NCI-H446 treated with DMSO at 0.1 percent for 48 hours (cell line): ENCODE measurements at places on chromosomes 6 and 20.

DNA sequence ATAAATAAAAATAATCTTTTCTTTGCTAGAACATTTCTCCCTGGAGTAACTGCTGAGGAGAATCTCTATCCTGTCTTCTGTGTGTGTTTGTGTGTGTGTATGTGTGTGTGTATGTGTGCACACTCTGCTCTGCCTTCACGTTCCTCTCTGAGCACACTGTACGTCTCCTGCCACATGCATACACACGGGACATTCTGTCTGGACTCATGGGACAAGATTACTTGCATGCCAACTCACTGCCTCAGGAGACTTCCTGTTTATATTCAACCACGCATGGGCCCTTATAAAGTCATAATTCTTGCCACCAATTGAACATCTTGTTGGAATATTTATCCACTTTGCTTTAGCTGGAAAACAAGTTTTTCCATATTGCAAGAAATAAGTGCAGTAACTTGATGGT is 930.6 kb downstream of the KIF16B start:
- no peak for DNase-seq

DNA sequence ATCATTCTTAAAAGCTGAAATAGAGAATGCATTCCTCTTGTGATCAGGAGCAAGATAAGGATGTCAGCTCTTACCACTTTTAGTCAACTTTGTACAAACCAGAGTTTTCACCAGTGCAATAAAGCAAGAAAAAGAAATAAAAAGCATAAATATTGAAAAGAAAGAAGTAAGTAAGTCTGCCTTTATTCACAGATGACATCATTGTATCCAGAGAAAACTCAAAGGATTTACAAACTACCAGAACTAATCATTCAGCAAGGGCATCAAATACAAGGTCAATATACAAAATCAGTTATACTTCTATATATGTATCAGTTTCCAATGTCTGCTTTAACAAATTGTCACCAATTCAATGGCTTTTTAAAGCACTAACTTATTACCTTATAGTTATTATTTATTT is 13.4 kb downstream of the TTLL9 start:
- no peak for DNase-seq

- no peak for DNase-seq
Measured at GRCh38 chr20:24965065-24965919, 16.2 kb downstream of the CST7 start.

- DNase-seq: no peak
Measured at GRCh38 chr6:89439014-89439413, 6.1 kb downstream of the ANKRD6 start.

GRCh38 chr20:37544386-37544785 is 16.7 kb upstream of the BLCAP start:
- no peak for DNase-seq

DNA sequence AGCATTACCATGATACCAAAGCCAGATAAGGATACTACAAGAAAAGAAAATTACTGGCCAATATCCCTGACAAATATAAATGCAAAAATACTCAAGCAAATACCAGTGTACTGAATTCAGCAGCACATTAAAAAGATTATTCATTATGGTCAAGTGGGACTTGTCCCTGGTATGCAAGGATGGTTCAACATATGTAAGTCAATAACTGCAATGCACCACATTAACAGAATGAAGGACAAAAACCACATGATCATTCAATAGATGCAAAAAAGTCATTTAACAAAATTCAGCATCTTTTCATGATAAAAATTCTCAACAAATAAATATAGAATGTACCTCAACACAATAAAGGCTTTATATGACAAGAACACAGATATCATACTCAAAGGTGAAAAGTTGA is 9.1 kb upstream of the DEFB125 start:
- DNase-seq: no peak

GRCh38 chr20:54714817-54715216 is 239.4 kb downstream of the DOK5 start:
- no peak for DNase-seq

GRCh38 chr6:36131511-36132245 is 1.4 kb downstream of the MAPK13 start:
- DNase-seq: no peak

DNA sequence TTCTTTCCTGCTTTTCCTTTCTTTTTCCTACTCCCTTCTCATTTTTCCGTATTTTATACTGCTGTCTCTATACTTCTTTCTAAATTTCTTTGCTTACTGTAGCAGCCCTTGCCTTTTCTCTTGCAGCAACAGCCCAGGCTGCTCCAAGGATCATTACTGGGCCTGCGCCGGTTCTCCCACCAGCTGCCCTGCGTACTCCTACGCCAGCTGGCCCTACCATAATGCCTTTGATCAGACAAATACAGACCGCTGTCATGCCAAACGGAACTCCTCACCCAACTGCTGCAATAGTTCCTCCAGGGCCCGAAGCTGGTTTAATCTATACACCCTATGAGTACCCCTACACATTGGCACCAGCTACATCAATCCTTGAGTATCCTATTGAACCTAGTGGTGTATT is 148.8 kb downstream of the QKI start:
- no peak for DNase-seq

DNA sequence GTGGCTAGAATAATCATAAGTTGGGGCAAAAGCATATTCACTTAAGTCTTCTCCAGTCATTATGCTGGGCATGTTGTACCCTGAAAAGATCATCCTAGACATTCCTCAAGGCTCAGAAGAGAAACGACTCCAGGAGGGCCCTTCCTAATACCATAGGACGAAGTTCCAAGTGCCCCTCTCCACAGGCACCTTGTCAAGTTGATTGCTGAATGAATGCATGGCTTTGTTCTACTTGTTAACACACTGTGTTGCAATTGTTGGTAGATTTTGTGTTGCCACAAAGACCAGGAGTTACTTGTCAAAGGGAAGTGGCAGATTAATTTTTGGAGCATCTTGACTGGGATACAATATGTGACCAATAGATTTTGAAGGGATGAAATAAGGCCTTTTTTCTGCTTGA is 194.3 kb upstream of the SMLR1 start:
- DNase-seq: no peak

- no peak for DNase-seq
Measured at GRCh38 chr6:75266716-75267291, 17.8 kb downstream of the TMEM30A start.

DNA sequence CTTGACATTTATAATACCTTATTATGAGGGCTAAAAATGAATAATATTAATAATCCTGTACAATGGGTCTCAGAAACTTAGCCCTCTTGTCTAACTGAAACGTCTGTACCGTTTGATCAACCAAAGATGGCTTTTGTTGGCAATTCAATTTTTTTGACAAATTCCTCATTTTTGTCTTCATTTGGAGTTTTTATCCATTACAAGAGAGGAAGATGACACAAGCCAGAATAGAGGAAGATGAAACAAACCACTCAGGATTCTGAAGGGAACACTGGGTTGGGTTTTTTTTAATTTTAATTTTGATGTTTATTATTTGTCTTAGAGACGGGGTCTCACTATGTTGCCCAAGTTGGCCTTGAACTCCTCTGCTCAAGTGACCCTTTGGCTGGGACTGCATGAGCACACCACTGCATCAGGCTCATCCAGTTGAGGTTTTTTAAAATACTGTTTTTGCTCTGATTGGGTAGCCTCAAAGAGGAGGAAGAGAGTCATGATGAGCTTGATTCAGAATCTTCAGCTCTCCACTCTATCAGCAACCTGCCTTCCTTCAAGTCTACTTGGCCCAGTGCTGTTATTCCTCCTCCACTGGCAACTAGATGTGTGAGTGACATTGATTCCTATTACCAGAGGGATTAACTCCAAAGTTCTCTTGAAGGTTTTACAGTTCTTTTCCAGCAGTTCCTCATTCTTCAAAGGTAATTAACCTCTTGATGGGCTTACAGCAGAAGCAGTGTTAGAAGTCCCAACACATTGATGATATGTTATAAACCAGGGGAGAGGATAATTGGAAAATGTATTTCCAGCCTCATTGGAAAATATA is 71.3 kb downstream of the ATXN1 start:
- no peak for DNase-seq

DNA sequence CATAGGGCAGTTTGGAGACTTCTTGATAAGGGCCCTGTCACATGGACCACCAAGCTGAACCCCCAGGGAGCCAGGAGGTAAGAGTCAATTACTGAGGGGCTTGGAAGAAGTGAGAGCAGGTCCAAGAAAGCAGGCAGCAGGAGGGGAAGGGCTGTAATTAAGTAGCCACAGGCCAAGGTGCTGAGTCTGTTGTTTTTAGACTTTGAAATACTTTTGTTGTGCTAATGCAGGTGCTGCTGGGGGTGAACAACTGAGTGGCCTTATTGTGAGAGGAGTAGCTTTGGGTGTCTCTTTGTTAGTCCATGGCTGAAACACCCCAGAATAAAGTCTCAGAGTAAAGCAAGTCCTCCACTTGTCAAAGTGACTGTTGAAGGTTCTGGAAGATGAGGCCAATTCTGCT is 267.0 kb upstream of the SUPT3H start:
- DNase-seq: no peak

- DNase-seq: no peak
Measured at GRCh38 chr20:46978951-46979491, 84.4 kb downstream of the EYA2 start.

DNA sequence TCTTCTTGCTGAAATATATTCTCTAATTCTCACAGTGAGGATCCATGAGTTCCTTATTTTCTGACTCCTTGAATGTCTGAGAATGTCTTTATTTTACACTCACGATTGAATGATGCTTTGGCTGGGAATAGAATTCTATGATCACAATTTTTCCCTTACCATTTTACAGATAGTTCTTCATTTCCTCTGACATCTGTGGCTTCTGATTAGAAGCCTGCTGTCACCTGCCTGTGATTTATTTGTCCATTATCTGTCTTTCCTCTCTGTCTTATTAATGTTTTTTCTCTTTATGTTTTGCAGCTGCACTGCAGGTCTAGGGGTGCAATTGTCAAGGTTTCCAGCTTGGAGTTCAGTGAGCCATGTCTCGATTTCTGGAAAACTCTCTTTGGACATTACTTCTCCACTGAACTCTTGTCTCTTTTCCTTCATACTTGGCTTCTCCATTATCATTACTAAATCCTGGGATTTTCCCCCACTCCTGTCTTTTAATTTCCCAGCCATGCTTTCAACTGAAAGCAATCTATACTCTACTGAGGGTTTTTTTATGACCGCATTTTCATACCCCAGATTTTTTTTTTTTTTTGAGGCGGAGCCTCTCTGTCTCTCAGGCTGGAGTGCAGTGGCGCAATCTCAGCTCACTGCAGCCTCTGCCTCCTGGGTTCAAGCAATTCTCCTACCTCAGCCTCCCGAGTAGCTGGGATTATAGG is 121.2 kb upstream of the PRND start:
- DNase-seq: no peak

- DNase-seq: no peak
Measured at GRCh38 chr20:64144144-64144912, 19.9 kb upstream of the MYT1 start.

DNA sequence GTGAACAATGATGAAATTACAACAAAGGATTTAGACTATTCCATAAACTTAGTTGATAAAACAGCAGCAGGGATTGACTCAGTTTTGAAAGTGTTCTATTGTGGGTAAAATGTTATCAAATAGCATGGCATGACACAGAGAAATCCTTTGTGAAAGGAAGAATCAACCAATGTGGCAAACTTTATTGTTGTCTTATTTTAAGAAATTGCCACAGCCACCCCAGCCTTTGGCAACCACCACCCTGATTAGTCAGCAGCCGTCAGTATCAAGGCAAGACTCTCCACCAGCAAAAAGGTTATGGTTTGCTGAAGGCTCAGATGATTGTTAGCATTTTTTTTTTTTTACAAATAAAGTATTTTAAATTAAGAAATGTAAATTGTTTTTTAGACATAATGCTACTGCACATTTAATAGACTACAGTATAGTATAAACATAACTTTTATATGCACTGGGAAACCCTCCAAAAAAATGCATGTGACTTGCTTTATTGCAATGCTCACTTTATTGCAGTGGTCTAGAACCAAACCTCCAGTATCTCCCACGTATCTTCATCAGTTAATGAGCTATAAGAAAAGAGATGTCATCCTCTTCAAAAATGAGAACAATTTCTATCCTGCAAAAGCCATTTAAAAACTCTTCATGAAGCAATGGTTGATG is 162.7 kb downstream of the SOBP start:
- no peak for DNase-seq

GRCh38 chr20:45370571-45371160 is 7.5 kb downstream of the TP53TG5 start:
- DNase-seq: no peak

DNA sequence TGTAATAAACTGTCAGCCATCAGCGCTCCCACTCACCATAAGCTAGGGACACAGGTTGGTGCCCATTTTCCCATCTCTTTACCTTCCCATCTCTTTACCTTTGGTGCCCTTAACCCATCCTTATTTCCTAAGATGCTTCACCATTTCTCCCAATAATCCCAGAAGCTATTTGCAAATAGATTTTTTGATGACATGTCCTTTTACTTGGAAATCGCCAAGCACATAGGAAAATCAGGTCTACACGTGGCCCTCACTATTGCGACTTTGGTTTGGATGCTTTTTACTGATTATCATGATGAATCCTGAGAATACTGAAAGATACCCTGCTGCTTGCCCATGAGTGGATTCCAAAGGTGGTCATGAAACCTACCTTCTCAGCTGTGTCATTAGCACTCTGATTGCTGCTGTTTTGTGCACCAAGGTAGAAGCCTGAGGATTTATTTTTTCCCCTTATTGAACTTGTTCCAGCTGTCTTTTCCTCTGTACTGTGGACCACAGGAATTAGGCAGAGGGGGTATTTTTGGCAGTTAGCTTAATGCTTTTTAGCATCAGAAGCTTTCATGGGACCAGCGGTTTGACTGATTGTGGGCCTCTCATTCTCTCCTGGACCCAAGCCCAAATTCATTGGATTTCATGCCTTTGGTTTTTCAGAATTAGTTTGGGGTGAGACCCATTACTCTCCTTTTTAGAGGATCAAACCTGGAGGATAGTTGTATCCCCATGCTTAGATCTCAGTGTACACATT is 229.6 kb upstream of the RIN2 start:
- no peak for DNase-seq

DNA sequence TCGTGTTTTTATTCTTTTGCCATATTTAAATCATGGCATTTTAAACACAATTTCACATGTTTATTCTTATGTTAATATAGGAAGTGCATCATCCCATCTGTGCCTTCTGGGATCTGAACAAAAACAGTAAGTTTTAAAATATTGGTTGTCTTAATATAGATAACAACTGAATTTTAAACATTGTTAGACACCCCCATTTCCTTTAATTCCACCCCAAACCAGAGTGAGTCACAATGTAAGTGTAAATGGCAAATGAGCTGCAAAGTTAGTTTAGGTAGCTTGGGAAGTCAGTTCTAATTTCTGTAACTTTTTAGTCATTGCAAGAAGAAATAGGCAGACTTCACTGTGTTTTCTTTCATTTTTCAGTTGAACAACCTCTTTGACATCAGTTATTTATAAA is 108.0 kb downstream of the ADGRG6 start:
- DNase-seq: no peak

GRCh38 chr6:142872376-142872775 is 72.6 kb downstream of the HIVEP2 start:
- DNase-seq: no peak

- no peak for DNase-seq
Measured at GRCh38 chr6:13614126-13614925, 809 bp upstream of the NOL7 start.
